EH (cell line): ENCODE measurements at places on chromosomes 3 and 15.

GRCh38 chr3:66017591-66017990 is 21.1 kb downstream of the MAGI1 start:
- no peak for DNase-seq

DNA sequence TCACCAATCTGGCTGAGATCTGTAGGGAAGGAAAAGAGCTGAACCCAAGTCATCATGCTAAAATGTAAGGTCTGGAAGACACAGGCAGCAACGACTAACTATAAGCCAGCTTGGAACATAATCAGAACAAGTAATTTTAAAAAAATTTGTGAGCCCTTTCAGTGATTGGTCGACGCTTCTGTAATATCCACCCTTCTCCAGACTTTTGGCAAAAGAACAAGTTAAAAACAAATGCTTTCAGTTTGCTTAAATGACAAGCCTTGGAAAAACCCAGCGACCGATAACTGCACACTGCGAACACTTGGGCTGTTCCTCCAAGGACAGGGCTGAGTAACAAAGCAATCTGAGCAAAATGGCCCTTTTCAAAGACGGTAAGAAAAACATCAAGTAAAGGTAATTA is 49.6 kb downstream of the PCSK6 start:
- peak; percentile 91 for DNase-seq

DNA sequence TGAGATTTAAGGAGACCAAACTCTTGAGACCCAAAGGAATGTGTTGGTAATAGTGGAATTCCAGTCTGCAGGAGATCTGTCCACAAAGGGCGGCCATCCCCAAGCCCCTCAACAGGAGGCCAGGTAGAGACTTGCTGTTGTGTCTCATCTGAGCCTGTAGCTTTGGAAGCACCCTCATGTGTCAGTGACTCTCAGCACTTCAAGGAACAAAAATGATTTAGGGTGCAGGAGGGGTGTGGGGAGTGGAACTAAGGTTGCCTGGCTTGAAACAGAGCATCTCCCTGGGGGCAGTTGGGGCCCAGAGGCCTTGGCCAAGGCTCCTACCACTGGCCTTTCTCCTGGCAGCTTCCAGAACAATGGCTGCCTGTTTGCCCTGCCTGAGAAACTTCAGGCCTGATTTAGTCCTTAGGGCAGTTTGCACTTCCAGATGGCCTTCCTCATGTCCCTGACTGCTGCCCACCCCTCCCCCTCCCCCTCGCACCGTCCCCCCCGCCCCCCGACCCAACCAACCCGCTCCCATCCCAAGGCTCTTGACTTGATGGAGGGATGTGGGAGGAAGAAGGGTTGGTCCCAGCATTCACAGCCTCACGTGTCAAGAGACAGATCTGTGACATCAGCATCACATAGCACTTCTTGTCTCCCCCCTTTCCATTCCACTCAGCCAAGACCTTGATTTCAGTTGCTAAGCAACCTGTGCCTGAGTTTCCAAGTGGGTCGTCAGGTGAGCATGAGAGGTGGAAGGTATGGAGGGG is 77.1 kb downstream of the CORO2B start:
- DNase-seq: no peak

GRCh38 chr3:131324923-131325322 is 56.7 kb upstream of the NUDT16 start:
- DNase-seq: no peak

DNA sequence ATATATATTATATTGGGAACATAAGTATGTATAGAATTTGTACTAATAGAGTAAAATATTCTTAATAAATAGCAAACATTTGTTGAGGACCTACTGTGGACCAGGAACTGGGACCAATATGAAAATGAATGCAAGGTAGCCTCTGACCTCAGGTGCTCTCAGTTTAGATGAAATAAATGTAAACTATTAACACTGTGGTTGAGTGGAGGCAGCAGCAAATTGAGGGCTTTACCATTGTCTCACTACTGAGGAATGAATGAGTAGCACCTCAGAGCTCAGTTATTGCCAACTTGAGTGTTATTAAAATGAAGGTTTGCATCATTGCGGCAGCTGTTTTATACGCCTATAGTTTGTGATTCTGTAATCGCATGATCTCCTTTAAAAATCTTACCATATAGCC is 90.9 kb upstream of the CGNL1 start:
- DNase-seq: no peak

GRCh38 chr3:69122403-69122802 is at the start of gene LMOD3:
TSS of gene LMOD3 (minus strand) at chr3:69122595. CDS start at chr3:69122386, 209 bp downstream.
- DNase-seq: no peak

DNA sequence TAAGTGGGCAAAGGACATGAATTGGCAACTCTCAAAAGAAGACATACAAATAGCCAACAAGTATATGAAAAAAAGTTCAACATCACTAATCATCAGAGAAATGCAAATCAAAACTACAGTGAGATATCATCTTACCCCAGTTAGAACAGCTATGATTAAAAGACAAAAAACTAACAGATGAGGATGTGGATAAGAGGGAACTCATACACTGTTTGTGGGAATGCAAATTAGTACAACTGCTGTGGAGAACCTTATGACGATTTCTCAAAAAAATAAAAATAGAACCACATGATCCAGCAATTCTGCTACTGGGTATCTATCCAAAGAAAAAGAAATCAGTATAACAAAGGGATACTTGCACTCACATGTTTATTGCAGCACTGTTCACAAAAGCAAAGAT is 28.6 kb downstream of the NEK10 start:
- DNase-seq: no peak

DNA sequence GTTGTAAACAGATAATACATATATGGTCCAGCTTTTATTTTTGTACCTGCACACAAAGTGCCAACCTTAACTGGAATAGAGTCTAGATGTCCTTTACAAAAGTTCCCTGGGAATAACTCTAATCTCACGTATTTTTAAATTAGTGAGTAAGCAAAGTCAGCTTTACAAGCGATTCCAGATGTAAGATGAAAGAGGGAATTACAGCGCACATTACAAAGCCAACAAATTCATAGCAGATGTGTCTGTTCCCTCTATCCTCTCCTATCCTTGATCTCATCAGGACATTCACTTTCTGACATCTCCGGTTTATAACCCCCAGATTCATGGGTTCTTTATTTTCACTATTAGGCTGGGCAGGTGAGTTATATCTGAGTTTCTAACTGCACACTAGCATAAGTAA is 406.8 kb upstream of the ZNF385D start:
- DNase-seq: no peak

- DNase-seq: no peak
These were observed 44.2 kb upstream of the ZBED2 start for GRCh38 chr3:111639316-111639715.

DNA sequence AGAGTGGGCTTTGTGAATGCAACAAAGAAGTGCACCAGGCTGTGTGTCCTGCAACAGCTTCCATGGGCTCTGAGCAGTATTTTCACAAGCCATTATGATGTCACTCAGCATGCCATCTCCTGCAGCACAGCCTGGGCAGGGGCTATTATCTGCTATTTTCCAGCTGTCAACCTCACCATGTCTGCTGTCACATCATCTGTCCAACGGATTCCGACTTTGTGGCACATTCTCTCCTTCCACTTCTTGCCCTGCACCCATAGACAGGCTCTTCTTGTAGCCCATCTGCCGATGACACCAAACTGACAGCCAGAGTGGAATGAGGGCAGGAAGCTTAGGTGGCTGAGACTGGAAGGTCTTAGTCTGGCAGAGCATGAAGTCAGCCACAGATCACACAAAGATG is 691.9 kb downstream of the NTRK3 start:
- DNase-seq: no peak

DNA sequence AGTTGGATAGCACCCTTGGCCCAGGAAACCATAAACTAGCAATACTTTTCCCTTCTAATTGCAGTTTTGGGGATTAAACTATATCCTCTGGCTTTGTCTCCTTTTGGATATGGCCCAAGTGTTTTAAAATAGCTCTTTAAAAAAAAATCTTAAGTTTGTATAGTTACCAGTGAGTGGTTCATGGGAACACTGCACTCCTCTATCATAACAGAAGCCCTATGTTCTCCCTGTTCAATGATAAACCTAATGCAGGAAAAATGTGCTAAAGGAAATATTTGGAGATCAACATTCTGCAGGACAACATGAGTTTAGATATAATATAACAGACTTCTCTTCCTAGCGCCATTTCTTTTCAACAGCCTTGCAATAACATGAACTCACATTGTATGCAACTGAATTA is 13.1 kb downstream of the MRPL47 start:
- DNase-seq: no peak

GRCh38 chr3:153180860-153181372 is 18.9 kb downstream of the RAP2B start:
- DNase-seq: no peak

GRCh38 chr3:98445949-98446406 is 17.0 kb upstream of the OR5K1 start:
- DNase-seq: no peak

DNA sequence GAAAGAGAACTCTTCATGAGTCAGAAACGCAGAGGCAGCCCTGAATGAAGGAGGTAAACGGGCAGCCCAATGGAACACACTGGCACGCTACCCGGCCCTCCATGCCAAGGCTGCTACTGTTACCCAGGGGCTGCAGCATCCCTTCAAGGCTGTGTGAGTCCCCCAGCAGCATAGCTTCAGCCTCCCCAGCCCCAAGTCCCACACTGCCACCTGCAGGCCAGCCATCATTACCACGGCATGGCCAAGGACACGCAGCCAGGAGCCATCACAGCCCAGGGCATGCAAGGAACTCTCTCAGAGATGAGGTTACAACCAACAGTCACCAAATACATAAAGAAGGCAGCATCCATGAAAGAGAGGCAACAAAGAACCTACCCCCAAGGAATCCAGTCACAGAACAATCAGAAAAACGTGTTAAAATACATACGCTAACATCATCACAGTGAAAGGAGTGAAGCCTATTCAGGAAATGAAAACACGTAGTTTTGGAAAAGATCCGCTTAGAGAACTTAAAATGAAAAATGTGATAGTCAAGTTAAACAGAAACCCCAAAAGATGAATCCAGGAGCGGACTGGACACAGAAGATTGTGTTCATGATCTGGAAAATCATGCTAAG is 22.4 kb downstream of the PLA2G4F start:
- peak; percentile 53 for DNase-seq

DNA sequence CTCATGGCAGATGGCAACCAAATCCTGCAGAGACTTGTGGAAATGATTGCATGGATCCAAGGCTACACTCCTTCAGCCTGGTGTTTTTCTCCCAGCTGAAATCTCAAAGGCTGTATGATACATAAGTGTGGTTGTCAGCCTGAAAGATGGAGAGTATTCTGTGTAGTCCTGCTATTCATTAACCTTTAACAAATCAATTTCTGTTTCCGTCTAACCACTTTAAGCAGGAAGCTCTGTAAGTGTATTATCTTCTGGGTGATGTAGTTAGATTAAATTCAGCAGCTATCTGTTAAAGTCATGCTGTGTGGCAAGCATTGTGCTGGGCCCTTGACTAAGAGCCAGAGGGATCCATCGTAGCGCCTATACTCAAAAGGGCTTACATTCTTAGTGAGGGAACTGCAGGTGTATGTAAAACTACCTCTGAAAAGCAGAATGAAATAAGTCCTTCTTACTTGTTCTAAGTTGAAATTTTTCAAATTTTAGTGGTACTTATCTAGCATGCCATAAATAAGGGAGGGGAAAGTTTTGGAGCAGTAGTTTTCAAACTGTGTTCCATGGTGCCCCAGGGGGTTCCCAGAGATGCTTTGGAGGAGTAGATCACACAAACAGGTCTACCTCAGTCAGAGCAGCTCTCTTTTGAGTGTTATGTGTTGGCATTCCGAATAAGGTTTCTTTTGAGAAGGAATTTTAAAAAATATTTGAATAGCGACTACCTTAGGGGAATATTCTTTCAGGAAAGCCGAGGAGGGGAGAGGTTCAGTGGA is 28.9 kb downstream of the HACD3 start:
- DNase-seq: no peak

DNA sequence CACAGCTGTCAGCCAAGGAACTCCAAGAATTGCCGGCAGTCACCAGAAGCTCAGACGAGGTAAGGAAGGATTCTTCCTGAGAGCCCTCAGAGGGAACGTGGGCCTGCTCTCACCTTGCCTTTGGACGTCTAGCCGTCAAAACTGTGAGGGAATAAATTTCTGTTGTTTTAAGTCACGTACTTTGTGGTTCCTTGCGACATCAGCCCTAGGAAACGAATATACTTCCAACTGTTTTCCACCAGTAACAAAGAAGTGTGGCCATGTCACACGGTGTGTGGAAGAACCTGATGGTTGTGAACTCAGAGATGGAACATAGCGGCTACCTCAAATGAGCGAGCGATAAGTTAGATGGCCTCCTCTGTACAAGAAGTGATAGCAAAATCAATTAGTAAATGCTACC is 41.0 kb upstream of the B3GNT5 start:
- DNase-seq: no peak

GRCh38 chr3:129663045-129663446 is 56.6 kb upstream of the PLXND1 start:
- peak; percentile 46 for DNase-seq

- DNase-seq: no peak
These were observed 18.1 kb upstream of the DOCK3 start for GRCh38 chr3:50656417-50657195.

DNA sequence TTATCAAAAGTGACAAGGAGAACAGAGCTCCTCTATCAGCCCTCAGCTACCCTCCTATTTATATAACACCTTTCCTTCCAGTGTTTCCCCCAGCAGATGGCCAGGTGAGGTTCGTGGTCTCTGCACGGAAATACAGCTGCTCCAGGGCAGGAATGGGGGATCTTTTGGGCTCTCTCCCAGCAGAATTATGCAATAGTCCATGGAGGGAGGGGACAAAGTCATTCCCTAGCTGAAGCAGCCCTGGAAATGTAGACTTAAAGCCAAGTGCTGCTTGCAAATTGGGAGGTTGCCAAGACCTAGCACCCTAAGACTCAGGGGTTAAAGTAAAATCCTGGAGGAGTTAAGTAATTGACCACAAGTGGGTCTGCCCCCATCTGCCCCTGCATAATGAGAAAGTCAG is 256.3 kb downstream of the LRTM1 start:
- DNase-seq: no peak

- peak; percentile 3 for DNase-seq
These were observed 234.4 kb downstream of the SHQ1 start for GRCh38 chr3:72613871-72614270.

DNA sequence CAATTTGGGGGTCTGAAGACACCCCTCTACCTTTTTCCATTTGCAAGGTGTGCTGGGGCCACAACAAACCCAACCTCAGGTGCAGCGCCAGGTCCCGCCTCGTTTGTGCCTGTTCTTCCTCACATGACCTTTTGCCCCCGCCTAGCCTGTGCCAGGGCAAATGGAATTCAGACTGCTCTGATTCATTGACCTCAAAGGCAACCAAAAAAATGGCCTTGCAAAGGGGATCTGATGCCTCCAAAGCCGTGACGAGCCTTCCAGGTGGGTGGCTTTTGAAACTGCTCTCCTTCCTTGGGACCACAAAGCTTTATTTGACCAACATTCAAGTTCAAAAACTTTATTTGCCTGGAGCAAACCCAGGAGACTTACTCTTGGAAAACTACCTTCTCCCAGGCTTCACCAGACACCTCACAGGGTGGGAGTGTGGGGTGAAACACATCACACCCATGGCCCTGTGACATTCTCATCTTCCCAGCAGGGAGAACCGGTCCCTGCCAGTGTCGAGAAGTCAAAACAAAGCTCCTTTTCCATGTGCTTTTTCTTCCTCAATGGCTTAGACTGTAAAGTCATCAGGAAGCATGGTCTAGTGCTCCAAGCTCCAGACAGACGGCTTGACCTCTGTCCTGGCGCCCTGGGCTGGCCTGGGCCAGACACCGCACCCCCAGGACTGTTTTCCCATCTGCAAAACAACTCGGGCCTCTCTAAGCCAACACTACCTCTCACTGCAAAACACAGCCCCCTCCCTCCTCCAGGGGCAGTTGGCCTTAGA is 103.9 kb upstream of the HES1 start:
- DNase-seq: no peak
